Aorta (tissue), 5 donors: ENCODE measurements at places on chromosomes 7 and 10. TPM values are rescaled to one million over a fixed set of nuclear protein-coding genes. Genes with fewer than 3 reads are reported as not detected.

- no peak for DNase-seq
These were observed 1.6 kb upstream of the ARHGAP12 start for GRCh38 chr10:31930023-31930751.

GRCh38 chr10:11238893-11239292 is 221.2 kb downstream of the CELF2 start:
- no peak for DNase-seq

DNA sequence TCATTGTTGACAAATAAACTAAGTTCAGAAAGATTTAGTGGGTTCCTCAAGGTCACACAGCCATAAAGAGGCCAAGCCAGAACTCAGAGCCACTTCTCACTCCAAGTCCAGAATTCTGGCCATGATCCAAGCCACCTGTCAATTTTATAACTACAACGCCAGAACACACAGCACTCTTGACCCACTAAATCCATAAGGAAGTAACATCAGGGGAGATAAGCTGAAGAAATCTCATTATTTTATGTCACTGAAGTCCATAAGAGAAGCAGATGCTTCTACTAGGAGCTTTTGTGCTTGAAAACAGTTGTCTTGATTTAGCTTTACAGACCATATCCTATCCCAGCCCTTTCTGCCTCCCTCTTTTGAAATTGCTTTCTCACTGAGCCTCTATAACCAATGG is 15.9 kb downstream of the ADAM12 start:
- DNase-seq: no peak

DNA sequence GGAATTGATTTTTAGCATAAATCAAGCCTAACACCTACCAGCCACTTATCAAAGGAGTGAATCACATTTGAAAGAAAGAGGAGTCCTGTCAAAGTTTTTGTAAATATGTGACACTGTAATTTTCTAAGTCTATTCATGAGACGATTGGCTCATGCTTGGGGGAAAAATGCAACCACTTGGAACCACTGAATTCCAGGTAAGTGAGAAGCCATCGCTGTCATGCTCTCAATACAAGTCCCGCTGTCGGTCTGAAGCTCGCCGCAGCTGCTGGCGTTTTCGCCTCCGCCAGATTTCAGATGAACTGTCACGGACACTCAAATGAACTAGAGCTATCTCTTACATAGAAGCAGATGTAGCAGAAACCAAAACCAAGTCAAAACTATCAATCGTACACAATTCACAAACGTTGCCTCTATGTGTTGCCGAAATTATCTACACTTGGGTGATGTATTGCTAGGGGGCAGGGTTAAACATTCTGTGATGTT is 279.8 kb upstream of the FZD8 start:
- DNase-seq: no peak

HABP2 gene
- not detected for polyA plus RNA-seq
